Activated T-cell treated with anti-CD3 and anti-CD28 coated beads for 24 hours (primary cell): ENCODE measurements at places on chromosomes 11 and 22.

GRCh38 chr11:67381244-67381972, 8.0 kb upstream of the CLCF1 start:
- no peak for DNase-seq

GRCh38 chr11:61472282-61472681, 36.3 kb upstream of the LRRC10B start:
- DNase-seq: no peak

DNA sequence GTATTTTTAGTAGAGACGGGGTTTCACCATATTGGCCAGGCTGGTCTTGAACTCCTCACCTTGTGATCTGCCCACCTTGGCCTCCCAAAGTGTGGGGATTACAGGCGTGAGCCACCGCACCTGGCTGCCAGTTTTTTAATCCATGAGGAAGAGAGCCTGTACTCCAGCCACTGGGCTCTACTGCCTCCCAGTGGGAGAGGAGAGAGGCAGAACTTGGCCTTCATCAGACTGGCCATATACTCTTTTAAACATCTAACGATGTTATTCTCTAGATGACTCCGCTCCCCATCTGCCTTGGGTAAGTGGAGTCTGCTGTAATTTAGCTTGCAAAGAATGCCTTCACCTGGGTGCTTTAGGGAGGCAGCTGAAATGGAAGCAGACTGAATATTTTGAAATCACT, 34.6 kb downstream of the SLC6A5 start:
- no peak for DNase-seq

- peak; percentile 99 for DNase-seq
Measured at GRCh38 chr11:43680521-43681400, at the start of gene HSD17B12. TSS of gene HSD17B12 (plus strand) at chr11:43680738. CDS start at chr11:43680828, 90 bp downstream.

DNA sequence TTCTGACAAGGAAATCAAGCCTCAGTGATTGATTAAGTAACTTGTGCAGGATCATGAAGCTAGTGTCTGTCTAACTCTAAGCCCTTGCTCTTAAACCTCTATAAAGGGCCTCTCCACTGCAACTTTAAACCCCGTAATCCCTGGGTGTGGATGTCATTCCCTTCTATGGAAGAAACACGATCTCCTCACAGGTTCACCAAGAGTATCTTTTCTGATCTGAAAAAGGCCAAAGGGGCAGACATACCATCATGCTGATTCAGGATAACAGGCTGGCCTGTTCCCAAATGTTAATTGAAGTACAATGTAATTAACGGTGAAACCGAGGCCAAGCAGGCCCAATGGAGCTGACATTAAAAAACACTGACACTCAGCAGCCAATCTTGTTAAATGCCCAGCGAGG, 17.1 kb downstream of the TTC12 start:
- DNase-seq: no peak

GRCh38 chr11:2932850-2933251, 3.6 kb upstream of the PHLDA2 start:
- no peak for DNase-seq

DNA sequence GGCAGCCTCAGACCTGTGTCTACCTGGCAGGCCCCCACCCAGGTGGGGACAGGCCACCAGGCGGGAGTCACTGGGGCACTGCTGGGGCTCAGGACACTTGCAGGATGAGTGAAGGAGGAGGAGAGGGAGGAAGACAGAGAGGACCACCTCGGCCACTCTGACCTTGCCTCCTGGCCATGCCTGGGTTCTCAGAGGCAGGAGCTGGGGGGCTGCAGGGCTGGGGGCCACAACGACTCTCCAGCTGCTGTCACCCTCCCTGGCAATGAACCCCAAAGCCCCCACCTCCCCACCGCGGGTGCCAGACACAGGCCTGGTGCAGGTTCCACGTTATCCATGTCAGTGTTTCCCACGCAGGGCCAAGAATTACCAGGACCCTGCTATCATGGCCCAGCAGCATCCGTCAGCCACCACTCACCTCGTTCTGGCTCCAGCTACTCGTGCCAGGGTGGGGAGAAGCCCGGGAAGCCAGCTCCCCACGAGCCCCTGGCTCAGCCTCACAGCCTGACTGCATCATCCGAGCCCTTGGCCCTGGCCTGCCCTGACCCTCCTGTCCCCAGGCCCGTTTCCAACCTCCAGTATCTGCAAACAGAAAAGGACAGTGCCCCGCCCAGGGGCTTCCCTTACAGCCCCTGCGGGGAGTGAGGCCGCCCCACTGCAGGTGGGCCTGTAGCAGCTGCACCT, 62.4 kb downstream of the BRD1 start:
- DNase-seq: no peak

GRCh38 chr11:71425860-71426259, 22.3 kb downstream of the DHCR7 start:
- DNase-seq: no peak

GRCh38 chr22:25751174-25751581, 9.2 kb downstream of the MYO18B start:
- no peak for DNase-seq

DNA sequence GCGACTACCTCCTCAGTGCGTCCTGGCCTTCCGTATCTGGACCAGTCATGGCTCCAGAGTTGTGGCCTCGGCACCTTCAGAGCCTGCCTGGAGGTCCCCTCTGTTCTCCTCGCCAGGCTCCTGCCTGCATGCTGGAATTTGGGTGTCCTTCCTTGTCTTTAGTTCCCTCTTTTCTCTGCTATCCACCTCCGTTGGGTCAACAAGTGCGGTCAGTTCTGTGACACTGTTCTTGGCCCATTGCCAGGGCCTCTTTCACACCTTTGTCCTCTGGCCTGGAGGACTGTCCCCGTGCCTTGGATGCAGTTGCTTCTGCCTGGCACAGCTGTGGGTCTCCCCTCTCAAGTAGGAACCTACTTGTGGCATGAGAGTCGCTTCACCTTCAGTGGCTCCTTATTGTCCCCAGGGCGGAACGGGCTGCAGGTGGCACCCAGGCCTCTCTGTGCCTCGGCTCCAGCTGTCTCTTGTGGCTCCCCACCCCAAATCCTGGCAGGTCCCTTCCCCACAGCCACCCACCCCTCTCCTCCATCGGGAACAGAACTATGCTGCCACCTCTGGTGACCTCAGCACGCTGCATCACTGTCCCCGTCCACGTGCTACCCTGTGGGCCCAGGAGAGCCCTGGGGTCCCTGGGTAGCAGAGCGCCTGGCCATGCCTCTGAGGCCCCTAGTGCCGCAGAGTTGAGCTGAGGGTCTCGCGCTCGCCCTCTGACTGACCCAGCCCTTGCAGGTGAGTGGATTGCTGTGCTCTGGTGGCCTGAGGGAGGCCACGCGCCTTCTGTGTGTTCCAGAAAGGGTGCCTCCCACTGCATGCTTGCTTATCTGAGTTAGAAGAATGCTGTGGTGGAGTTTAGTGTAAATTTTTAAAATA, 4.7 kb downstream of the DGCR8 start:
- no peak for DNase-seq

DNA sequence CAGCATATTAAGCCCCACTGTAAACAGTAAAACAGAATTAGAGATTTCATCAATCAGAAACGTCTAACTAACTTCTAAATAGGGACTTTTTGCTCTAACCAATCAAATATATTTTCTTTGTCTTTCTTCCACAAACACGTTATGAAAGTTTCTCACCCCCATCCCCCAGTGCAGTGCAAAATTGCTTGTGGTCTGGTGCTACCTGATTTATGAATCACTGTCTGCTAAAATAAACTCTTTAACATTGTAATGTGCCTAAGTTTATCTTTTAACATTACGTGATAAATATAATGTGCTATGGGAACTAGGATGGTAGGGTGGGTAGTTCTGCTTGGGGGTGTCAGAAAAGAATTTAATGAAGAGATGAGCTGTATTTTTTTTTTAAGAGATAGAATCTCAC, 47.3 kb upstream of the SLC5A1 start:
- DNase-seq: no peak

- no peak for DNase-seq
Measured at GRCh38 chr22:35065796-35066218, at the start of gene ISX. TSS of gene ISX (plus strand) at chr22:35066158. CDS start at chr22:35067088, 930 bp downstream.

DNA sequence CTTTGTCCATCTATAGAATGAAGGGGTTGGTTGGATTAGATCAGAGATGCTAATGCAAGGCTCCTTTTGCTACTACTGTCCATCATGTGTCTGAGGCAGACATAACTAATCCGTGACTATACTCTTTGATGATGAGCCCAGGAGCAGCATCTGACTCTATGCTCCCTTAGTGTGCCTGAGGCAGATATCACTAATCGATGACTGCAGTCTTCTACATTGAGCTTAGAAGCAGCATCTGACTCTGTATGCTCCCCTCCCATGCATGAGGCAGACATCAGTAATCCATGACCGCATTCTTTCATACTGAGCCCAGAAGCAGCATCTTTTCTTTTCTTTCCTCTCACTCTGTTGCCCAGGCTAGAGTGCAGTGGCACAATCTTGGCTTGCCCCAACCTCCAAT, 4.2 kb downstream of the TCN2 start:
- DNase-seq: no peak

GRCh38 chr22:30357236-30357570, 396 bp downstream of the CCDC157 start:
- DNase-seq: no peak

DNA sequence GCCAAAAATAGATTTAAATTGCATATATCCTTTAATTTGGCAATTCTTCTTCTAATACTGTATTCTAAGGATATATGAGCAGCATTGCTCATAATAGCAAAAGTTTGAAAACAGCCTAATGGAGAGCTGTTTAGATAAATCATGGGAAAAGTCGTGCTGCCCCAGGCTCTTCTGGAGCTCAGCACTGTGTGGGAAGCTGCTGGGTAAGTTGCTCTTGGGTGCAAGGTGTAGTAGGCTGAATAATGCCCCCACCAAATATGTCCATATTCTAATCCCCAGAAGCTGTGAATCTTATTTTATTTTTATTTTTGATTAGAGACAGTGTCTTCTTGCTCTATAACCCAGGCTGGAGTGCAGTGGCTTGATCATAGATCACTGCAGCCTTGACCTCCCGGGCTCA, 34.9 kb upstream of the WEE1 start:
- DNase-seq: no peak

GRCh38 chr11:34996958-34997357, 80.5 kb downstream of the PDHX start:
- DNase-seq: no peak

- DNase-seq: no peak
Measured at GRCh38 chr22:25386538-25386884, 167.1 kb downstream of the CRYBB2 start.

- DNase-seq: no peak
Measured at GRCh38 chr22:36136988-36137387, 23.6 kb downstream of the APOL3 start.

DNA sequence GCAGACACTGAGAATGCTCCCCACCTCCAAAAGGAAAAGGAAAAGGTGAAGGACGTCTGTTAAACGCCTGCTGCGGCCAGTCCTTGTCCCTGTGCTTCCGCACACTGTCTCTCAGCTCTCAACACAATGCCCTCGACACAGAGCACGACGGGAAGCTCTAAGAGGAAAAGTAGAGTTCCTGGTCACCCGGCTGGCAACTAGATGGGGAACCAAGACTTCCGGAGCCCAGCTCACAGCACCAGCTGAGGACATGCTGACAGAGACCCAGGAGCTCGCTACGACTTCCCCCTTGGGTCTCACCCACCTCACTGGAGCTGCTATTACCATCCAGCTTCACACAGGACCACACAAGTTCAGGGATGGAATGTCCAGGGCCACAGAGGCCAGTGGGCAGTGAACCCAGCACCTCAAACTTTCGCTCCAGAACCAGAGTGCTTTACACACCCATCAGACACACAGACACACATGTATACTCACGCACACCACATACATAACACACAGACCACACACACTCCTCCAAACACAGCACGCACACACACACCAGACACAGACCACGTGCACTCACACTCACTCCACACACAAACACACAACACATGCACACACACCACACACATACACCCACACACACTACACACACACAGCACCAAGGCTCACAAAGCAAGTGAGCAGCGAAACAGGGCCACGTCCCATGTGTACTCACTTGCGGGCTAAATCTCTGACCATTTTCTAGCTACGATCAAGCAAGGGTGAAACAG, 9.6 kb downstream of the SULT4A1 start:
- no peak for DNase-seq

- DNase-seq: no peak
Measured at GRCh38 chr22:49298834-49299750, 528.6 kb downstream of the BRD1 start.

GRCh38 chr22:47996446-47996857, 1234.0 kb downstream of the TBC1D22A start:
- no peak for DNase-seq

DNA sequence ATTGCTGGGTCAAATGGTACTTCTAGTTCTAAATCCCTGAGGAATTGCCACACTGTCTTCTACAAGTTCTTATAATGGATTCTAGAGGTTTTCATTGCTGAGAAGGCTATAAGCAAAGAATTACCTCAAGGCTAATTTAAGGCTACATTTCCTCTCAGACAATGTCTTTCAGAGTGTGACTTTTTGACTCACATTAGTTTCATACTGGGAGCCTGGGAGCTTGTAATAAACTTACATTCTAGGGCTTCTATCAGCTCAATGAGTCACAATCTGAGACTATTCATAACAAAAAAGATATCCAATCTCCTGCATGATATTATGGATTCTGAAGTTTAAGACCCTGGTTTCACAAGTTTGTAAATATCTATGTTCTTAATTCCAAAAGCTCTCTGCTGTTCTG, 408.7 kb downstream of the LRRC4C start:
- no peak for DNase-seq

DNA sequence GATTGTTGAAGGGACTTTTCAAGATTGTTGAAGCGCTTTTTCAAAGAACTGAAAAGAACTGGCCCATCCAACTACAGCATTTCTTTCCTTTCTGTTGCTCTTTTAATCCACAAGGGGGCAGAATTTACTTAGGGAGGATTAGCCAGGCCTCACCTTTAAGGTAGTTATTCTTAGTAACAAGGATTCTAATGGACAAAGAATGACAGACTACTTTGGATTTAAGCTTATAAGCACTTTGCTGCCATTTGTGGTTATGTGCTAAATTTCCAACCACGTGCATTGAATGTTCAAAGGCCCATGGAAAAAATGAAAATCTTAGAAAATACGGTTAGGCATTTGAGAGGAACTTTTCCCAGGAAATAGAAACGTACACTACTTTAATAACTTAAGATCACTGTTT, 49.5 kb upstream of the HSPA8 start:
- no peak for DNase-seq

- no peak for DNase-seq
Measured at GRCh38 chr11:111148953-111149352, 96.6 kb upstream of the POU2AF2 start.

DNA sequence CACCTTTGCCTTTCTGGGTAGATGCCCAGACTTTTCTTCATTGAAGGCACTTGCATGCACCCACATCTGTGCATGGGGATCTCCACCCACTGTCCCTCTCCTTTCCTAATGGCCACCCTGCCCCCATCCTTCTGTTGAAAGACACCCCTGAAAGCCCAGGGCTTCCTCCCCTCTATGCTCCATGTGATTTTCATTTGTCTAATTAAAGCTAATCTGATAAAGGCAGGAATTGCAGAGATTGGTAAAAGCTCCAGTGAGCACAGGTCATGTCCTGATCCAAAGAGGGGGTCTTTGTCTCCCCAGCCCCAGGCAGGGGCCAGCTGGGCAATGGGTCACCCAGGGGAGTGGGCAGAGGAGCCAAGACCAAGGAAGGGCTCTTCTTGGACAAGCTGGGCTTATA, 107.6 kb upstream of the CD82 start:
- no peak for DNase-seq
